Ascending aorta (tissue), 2 donors: ENCODE measurements at places on chromosomes 3 and 15. TPM values are rescaled to one million over a fixed set of nuclear protein-coding genes. Genes with fewer than 3 reads are reported as not detected.

CLRN1 gene
- not detected for total RNA-seq

- no peak for DNase-seq
Observed at GRCh38 chr3:541062-541801, 344.7 kb downstream of the CHL1 start.

EOMES gene
- total RNA-seq = not detected

DNA sequence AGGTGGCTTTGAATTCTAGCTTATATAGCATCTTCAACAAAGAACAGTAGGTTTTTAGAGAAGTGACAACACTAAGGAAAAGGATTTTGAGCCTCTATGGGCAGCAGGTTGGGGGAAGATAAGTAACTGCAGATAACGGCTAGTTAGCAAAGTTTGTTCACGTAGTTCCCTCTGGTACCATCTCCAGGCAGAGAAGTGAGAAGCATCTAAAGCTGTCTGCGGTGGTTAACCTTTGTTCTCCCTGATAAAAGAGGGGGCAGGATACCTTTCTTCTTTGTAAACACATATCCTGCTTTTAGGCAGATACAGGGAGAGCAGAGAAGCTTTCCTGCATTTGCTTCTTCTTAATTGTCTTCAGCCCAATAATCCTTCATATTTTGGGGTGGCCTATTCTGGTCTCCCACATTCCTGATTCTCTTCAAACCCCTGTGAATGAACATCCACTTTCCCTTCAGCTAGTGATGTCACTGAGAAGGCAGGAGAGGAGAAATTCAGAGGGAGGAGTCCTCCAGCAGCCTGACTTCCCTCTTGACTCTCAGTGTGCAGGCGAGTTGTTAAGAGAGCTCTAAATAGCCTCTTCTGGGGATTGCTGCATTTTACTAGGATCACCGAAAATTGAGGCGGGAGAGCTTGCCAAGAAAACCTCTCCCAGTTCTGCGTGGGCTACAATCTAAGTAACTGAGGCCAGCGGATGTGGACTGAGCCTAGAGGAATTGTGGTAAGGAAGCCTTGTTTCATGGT is 393.7 kb upstream of the C2CD4B start:
- DNase-seq = peak; percentile 74

GRCh38 chr3:126474498-126475412 is 936 bp downstream of the ZXDC start:
- DNase-seq = no peak
